ENCODE measurements at places on chromosomes 4 and X.

DNA sequence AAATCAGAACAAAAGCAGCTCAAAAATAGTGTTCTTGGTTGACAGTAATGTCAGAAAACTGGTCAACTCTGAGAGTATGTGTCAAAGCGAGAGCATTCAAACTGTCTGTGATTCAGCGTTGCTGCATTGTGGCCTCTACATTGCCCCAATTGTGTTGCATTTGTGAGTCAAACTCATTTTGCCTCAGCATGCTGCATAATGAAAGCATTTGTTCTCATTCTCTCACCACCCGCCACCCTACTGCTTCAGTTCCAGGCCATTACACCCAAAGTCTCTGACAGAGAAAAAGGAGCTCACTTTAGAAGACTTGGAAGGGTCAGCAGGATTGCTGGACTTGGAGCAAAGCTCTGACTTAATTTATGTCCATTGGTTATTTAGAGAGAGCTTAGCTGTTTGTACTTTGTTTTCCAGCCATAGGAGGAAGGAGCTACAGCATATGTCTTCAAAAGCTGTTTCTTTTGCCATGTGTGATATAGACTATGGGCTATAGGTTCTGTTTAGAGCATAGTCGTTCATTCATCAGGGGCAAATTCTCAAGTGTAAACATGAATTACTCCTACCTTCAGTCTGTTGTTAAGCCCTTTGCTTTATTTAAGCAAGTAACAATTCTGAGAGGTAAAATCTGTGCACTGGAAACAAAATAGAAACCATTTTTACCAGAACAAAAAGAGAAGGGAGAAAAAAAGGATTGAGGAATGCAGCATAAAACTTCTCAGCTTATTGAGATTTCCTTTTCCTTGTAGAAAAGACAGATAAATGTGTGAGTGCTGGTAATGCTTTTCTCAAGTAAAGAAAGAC, 153.4 kb upstream of the ANK2 start:
- DNase-seq: no peak

GRCh38 chr4:56733352-56733751, 52.3 kb upstream of the HOPX start:
- no peak for DNase-seq

DNA sequence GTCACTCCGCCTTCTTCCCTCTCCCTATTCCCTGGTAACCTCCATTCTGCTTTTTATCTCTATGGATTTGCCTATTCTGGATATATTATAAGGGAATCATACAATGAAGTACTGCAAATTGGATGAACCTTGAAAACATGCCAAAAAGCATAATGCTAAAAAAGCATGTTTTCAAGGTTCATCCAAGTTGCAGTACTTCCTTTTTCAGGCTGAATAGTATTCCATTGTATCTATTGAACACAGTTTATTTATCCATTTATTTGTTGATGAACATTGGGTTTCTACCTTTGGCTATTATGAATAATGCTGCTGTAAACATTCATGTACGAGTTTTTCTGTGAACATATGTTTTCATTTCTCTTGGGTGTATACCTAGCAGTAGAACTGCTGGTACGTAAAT, 9.2 kb downstream of the SAP30 start:
- DNase-seq: no peak

- no peak for DNase-seq
Observed at GRCh38 chrX:77814210-77814609, 28.2 kb upstream of the ATRX start.

- DNase-seq: no peak
Observed at GRCh38 chrX:148723551-148723950, 223.1 kb downstream of the AFF2 start.

DNA sequence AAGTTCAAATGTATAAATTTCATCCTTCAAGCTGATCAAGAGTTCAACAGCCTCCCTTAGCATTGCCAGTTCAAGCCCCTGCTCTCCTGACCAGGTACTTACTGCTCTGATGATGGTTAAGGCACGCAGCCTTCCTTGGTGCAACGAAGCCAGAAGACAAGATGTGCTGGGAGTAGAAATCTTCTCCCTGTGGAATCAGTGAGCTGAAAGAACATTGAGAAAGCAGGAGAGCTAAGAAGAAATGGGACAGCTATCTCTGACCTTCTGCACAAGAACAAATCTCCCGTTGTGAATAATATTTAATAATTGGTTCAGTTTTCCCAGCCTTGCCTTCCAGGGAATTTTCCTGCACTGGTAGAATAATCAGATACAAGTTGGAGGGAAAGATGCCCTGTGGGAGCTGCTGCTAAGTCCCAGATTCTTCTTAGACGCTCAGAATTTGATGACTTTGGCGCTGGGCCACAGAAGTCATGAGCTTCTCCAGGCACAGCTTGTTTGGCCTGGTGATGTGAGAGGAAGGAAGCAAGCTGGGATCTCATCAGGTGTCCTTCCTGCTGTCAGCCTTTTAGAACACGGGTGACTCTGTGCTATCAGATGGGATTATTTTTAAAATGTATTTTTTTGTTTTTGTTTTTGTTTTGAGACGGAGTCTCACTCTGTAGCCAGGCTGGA, 77.8 kb downstream of the CD38 start:
- no peak for DNase-seq

DNA sequence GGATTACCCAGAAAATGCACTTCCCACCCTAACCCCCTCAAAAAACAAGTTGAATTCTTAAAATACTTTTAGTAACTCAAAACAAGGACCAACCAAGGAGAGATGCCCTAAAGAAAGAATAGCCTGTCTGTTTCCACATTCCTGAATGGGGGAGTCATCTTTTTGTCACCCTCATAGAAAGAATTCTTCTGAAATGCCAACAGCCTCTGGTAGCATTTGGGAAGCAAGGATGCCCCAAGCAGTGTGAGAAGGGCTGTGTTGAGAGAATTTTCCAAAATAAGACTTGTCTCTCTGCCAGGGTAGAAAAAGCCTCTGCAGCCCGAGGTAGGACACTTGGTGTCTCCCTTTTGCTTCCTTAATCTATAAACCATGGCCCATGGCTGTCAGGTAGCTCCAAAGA, 173.1 kb upstream of the VCX3A start:
- DNase-seq: no peak
